ENCODE measurements at places on chromosomes 4 and X. TPM values are rescaled to one million over a fixed set of nuclear protein-coding genes. Genes with fewer than 3 reads are reported as not detected.

The SHOX gene
- total RNA-seq, result not detected

The RAB40AL gene
- not detected for total RNA-seq

The PPP2R2C gene
- total RNA-seq, result 8.8 TPM

The PF4V1 gene
- total RNA-seq, result not detected

The COX7B gene
- total RNA-seq, result 495 TPM

The DDX53 gene
- not detected for total RNA-seq

The DYNLT3 gene
- 18.1 TPM for total RNA-seq

The LRP2BP gene
- total RNA-seq, result 7.6 TPM

The ATP2B3 gene
- 0.41 TPM for total RNA-seq

The SSX4 gene
- not detected for total RNA-seq

The ANK2 gene
- total RNA-seq, result 371 TPM

The MYL5 gene
- 443 TPM for total RNA-seq

The MID1 gene
- total RNA-seq, result 23.5 TPM

The TKTL2 gene
- not detected for total RNA-seq

The SAGE1 gene
- not detected for total RNA-seq

The PAGE2 gene
- not detected for total RNA-seq

The SPANXC gene
- total RNA-seq, result not detected

The SLC16A2 gene
- total RNA-seq, result 17.1 TPM

The BBS12 gene
- 2.9 TPM for total RNA-seq

The NDST4 gene
- 1.3 TPM for total RNA-seq

The HTR2C gene
- total RNA-seq, result not detected

The TENM3 gene
- total RNA-seq, result 62.0 TPM

The TRPC3 gene
- 0.82 TPM for total RNA-seq

The MAGEE1 gene
- 2.7 TPM for total RNA-seq

The TSPAN6 gene
- 28.4 TPM for total RNA-seq

The SLC6A14 gene
- 3.2 TPM for total RNA-seq

The CLCN5 gene
- 96.9 TPM for total RNA-seq

The TMEM47 gene
- 108 TPM for total RNA-seq

The MAOB gene
- total RNA-seq, result 3.2 TPM

The ARAF gene
- 30.6 TPM for total RNA-seq

The NPY2R gene
- total RNA-seq, result 0.41 TPM

The NXF2B gene
- not detected for total RNA-seq

The RBM47 gene
- 31.6 TPM for total RNA-seq

The TLR2 gene
- total RNA-seq, result 7.1 TPM

The MCTS1 gene
- 28.0 TPM for total RNA-seq

The CLNK gene
- not detected for total RNA-seq

The TMEM185A gene
- total RNA-seq, result 30.5 TPM

The SOWAHB gene
- 0.82 TPM for total RNA-seq

The CD40LG gene
- not detected for total RNA-seq

The SH2D1A gene
- total RNA-seq, result 0.41 TPM

The ADH1B gene
- 12.5 TPM for total RNA-seq

The CCNA2 gene
- 26.6 TPM for total RNA-seq

The CT47A1 gene
- not detected for total RNA-seq

The PHEX gene
- total RNA-seq, result 0.31 TPM

The SLC38A5 gene
- 3.7 TPM for total RNA-seq

The FAT4 gene
- total RNA-seq, result 81.5 TPM

The TBX22 gene
- total RNA-seq, result not detected

The CDX4 gene
- total RNA-seq, result not detected

The BEX2 gene
- total RNA-seq, result 35.9 TPM

The TLR1 gene
- 7.7 TPM for total RNA-seq

The NR0B1 gene
- total RNA-seq, result not detected

The RTL9 gene
- total RNA-seq, result 1.3 TPM

The FRYL gene
- 95.5 TPM for total RNA-seq

The PNMA6A gene
- total RNA-seq, result 2.1 TPM
